ENCODE measurements at places on chromosomes 4 and X. TPM values are rescaled to one million over a fixed set of nuclear protein-coding genes. Genes with fewer than 3 reads are reported as not detected.

The CDX4 gene
- not detected for total RNA-seq

The CORIN gene
- 0.03 TPM for total RNA-seq

The KLHL8 gene
- 6.1 TPM for total RNA-seq

The DLG3 gene
- 40.8 TPM for total RNA-seq

The MAB21L2 gene
- not detected for total RNA-seq

- no peak for DNase-seq
Observed at GRCh38 chr4:139764182-139764581, 98.6 kb downstream of the MGST2 start.

GRCh38 chrX:96771486-96771885, 86.8 kb downstream of the DIAPH2 start:
- DNase-seq, result no peak

DNA sequence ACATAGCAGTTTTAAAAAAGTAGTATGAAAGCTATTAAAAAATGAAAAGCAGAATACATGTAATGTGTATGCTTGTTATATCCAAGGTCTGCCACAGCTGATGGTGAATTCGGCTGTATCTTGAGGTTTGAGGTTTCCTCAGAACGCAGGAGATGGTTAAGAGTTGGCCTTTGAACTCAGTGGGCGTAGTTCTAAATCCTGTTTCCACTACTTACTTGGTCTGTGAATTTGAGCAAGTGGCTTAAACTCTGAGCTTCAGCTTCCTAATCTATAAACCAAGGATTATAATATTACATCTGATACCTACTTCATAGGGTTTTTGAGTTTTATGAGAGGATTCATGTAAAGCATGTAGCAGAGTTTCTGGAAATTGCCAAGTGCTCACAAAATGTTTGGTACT, 125.2 kb downstream of the STIM2 start:
- DNase-seq, result no peak

- no peak for DNase-seq
Observed at GRCh38 chr4:41176340-41176739, 38.0 kb downstream of the APBB2 start.

DNA sequence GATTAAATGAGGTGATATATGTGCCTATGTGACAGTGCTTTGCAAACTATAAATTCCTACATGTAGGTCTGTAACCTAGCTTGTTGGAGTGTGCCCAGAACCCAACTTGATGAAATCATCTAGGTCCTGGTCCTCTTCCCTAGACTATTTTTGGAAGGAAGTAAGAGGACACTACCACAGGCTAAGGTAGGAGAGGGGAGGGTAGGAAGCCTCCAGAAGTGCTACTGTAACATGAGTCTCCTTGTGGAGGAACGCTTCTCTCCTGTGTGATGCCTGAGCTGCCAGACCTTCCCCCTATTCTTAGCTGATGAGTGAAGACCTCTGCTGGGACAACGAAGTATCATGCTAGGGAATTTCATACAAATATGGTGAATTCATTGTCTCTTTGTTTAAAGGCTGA, 41.8 kb upstream of the IL21 start:
- DNase-seq, result no peak

DNA sequence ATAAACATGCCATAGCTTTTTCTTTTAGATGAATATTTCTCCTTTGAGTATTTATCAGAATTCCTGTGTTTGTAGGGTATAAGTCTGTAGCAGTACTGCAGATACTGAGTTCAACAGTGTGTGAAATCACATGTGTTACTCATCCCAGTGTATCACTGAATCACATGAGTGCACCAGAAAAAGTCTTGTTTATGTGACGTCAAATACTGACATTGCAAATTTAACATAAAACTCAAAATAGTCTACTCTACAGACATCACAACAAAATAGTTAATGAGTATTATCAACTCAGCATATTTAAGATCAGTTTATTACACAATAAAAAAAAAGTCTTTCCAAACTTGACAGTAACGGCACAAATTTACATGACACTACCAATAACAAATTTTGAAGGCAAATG, 221.3 kb downstream of the DCTD start:
- DNase-seq, result no peak

GRCh38 chrX:69995362-69996112, 54.2 kb downstream of the AWAT2 start:
- no peak for DNase-seq

- no peak for DNase-seq
Observed at GRCh38 chr4:95018785-95019184, 261.0 kb downstream of the BMPR1B start.

GRCh38 chrX:124010566-124010965, 49.1 kb downstream of the STAG2 start:
- no peak for DNase-seq

DNA sequence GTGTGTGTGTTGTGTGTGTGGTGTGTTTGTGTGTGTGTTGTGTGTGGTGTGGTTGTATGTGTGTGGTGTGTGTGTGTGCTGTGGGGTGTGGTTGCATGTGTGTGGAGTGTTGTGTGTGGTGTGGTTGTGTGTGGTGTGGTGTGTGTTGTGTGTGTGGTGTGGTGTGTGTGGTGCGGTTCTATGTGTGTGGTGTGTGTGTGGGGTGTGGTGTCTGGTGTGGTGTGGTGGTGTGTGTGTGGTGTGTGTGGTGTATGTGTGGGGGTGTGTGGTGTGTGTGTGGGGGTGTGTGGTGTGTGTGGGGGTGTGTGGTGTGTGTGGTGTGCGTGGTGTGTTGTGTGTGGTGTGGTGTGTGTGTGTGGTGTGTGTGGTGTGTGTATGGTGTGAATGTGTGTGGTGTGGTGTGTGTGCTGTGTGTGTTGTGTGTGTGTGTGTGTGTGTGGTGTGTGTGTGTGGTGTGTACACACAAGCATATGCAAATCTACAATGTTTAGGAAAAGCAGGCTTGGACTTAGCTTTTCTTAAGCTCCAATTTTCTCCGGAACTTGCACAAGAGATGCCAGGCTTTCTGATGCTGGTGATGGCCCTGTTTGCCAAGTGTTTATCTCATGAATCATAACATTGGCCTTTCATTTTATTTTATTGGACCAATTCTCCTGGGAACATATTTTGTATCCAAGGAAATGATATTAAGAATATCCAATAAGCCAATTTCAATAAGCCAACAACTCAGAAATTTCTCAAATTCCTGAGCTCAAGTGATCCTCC, 148.7 kb downstream of the SPATA18 start:
- peak; percentile 7 for DNase-seq

DNA sequence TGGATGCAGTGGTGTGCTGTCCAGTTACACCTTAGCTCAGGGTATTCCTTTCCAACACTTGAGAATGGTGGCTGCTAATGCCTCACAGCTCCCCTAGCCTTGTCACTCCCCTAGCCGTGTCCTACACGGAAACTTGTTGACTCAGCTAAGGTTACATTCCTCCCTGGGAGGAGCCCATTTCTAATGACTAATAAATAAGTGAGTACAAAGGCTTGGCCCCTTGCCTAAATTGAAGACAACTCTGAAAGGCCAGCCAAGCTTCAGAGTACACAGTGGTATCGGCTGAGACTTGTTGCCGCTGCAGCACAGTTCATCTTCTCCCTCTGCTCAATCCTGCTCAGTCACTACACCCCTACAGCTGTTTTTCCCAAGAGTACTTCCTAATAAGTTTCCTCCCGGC, 21.2 kb upstream of the SLC25A31 start:
- peak; percentile 94 for DNase-seq

GRCh38 chrX:18360867-18361266, 6.4 kb upstream of the SCML2 start:
- no peak for DNase-seq
